Activated naive CD4-positive, alpha-beta T cell treated with anti-CD3 and anti-CD28 coated beads, Interleukin-2, amount 50 U/mL, for 72 hours (primary cell): ENCODE measurements at places on chromosomes 1 and 21. TPM values are rescaled to one million over a fixed set of nuclear protein-coding genes. Genes with fewer than 3 reads are reported as not detected.
A peak's percentile ranks its signal among the peaks of the same experiment; 100 is the strongest.

Gene S100A7A
- not detected for total RNA-seq

Gene KRTAP12-1
- not detected for total RNA-seq

Gene CELA3A
- not detected for total RNA-seq

Gene ACOT11
- 1.0 TPM for total RNA-seq

Gene PKP1
- total RNA-seq: not detected

DNA sequence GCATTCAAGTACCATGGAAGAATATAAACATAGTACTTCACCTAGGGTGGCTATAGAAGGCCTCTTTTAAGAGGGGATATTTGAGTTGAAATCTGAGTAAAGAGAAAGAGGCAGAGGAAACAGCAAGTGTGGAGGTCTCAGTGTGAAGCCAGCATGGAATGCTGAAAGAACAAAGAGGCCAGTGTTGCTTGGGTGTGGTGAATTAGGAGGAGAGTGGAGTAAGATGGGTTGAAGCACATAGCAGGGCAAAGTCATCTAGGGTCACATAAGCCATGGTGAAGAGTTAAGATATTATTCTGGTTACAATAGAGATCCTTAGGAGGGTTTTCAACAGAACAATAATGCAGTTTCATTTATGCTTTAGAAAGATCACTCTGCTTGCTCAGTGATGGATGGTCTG is 37.5 kb downstream of the C1orf141 start:
- DNase-seq: no peak

DNA sequence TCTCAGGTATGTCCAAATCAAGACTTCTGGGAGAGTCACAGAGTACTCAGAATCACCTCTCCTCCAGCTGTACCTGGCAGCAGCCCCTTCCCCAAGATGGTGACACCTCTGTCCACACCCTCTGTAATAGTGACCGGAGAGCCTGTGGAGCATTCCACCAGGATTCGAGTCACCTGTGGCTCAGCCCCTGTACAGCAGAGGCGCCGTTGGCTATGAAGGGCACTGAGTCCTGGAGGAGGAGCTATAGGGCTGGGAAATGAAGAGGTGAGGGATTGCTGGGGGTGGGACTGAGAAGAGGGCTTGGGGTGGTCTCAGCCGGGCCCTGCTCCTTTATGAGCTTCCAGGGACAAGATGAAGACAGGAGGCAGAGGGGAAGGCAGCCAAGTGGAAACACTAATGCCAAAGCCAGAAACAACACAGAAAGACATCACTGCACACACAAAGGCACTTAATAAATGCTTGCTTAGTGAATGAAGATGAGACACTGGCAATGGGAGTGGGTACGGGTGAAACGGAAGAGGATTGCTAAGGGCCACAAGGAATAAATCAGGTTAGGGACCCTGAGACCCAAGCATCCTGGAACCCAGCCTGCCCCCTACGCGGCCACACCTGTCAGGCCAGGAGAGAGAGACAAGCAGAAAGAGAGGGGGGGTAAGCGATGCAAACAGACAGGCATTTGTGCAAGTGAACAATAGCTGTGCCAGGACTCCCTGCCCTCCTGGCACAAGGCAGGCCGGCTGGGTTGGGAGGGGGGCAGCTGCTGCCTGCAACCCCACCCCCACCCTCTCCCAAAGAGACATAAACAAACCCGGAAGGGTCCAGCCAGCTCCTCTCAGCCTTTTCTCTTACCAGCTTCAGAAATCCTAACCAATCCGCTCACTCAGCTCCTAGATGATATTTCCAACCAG is 3.9 kb downstream of the ARHGEF2 start:
- no peak for DNase-seq

DNA sequence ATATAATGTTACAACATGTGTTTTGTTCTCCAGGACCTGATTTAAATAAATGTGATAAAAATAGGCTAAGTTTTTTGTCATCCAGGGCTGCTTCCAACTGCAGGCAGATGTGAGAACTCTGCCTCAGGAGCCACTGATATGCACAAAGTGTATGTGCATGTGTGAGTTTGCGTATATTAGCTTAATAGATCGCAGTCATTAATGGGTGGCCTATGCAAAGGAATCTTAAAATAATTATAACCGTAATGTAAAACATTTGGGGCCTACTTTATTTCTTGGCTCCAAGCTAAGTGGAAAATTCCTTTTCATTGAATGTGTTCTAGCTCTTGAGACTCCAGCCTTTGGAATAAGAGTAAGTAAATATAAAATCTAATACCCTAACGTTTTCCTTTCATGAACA is 16.8 kb downstream of the DHX9 start:
- DNase-seq: no peak

- DNase-seq: no peak
Measured at GRCh38 chr1:236870721-236871120, 75.6 kb downstream of the MTR start.

Gene LMX1A
- total RNA-seq: not detected

Gene ARMH1
- 102 TPM for total RNA-seq

- no peak for DNase-seq
Measured at GRCh38 chr21:33824156-33824941, 91.3 kb downstream of the ATP5PO start.

DNA sequence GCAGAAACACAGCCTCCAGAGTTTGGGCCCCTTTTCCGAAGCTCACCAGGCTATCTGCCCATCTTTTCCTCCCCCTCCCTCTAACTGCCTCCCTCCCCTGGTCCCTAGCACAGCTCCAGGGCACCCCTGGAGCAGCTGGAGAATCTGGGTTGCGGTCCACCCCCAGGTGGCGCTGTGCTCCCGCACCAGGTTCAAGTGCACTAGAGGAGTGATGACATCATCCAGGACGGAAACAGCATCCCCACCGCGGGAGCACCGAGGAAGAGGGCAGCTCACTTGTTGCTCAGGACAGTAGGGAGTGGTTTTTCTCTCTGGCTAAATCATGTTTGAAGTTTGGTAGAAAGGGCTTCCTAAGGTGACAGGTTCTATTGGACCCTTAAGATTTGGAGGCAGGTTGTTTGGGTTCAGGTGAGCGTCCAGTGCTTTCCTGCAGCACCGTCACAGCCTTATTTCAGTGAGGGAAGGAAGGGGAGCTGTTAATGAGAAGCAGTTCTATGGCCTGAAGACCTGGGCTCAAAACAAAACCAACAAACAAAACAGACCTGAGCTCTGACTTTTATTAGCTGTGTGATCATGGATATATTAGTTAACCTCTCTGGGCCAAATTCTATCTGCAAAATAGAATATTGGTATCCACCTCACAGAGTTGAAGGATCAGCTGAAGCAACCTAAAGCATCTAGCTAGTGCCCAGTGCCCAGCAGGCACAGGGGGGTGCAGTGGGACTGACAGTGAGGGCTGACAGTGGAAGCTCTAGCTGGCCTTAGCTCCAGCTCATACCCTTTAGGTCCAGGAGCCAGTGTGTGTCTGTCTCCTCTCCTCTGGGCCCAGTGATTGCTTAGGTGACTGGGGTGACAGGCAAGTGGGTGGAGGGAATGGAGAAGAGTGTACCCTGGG is 7.5 kb downstream of the SHISA4 start:
- peak; percentile 90 for DNase-seq

- DNase-seq: no peak
Measured at GRCh38 chr1:156499842-156500542, 583 bp downstream of the MEF2D start.

Gene TMEM82
- total RNA-seq: not detected

- DNase-seq: no peak
Measured at GRCh38 chr1:57854436-57854835, 430.6 kb upstream of the DAB1 start.

Gene C1orf53
- 1.9 TPM for total RNA-seq

GRCh38 chr1:94323311-94324177 is 86.2 kb upstream of the ARHGAP29 start:
- DNase-seq: no peak

Gene TADA1
- total RNA-seq: 13.6 TPM

Gene KCNK1
- not detected for total RNA-seq

DNA sequence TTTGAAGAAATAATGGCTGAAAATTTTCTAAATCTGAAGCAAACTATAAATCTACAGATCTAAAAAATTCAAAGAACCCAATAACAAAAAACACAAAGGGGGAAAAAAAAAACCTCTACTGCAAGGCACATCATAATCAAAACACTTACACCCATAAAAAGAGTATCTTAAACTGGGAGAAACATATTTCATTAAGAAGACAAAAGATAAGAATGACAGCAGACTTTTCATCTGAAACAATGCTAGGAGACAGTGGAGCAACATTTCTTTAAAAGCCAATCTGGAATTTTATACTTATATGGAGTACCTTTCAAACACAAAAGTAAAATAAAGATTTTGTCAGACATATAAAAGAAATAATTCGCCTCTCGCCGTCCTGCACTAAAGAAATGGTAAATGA is 49.1 kb downstream of the COP1 start:
- DNase-seq: no peak

GRCh38 chr1:4678066-4678717 is 23.8 kb downstream of the AJAP1 start:
- no peak for DNase-seq
